AG08396 (cell line): ENCODE measurements at places on chromosomes 4 and X.

- no peak for DNase-seq
Observed at GRCh38 chr4:36549992-36550391, 268.6 kb downstream of the DTHD1 start.

GRCh38 chr4:126799416-126799815 is 833.3 kb upstream of the INTU start:
- DNase-seq = no peak

GRCh38 chr4:78057135-78057599 is at the start of gene FRAS1:
Gene FRAS1 (plus strand): TSS chr4:78057323. CDS start chr4:78058010, 687 bp downstream.
- DNase-seq = peak; percentile 24

- peak; percentile 62 for DNase-seq
Observed at GRCh38 chrX:15242899-15243555, 26.9 kb downstream of the ASB9 start.

GRCh38 chr4:186942758-186943377 is 219.2 kb upstream of the FAT1 start:
- peak; percentile 14 for DNase-seq

DNA sequence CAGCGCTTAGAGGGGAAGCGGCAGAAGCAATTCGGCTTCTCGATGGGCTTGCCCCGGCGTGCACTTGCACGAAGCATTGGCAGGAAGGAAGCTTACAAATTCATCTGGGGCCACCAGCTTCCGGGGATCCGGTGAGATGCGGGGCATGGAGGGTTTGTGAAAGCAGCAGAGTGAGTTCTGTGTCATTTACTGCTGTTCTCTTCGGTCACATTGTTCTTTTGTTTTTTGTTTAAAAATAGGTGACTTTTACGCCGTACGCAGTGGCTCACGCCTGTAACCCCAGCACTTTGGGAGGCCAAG is 47.0 kb downstream of the ASMT start:
- no peak for DNase-seq

DNA sequence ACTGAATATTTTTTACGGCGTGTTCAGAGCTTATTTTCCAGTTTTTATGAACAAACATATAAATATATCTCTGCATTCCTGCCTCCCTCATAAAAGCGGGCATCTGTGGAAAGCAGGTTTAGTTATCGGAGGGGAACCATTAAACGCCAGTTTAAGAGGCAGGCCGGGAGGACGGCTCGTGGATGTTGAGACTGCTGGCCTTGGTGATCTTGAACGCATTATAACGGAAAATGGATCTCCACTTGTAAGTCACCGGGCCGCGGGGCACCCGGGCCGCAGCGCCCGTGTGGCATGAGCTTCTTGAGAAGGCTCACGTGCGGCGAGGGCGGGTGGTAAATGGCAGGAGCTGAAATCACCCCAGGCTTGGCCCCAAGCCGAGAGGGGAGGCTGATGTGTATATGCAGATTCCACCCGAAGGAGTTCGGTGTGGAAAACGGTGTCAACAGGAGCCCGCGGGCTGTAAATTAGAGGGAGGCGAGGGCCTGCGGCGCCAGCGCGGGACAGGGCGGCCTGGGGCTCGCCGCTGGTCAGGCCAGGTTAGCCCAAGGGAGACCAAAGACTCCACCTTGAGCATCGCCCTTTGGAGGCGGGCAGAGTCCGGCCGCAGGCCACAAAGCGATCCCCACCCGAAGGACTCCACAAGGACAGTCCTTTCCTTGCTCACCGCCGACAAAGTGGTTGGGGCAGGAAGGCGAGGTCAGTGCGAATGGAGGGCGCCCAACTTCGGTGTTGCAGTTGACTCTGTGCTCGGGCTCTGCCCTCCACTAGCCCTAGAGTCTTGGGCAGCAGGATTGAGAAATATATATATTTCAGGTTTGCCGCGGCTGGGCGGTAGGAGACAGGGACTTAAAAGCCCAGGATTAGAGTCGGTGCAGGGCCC is 1.3 kb upstream of the HAND2 start:
- peak; percentile 4 for DNase-seq

- peak; percentile 75 for DNase-seq
Observed at GRCh38 chr4:101367201-101367600, 19.9 kb upstream of the PPP3CA start.

GRCh38 chr4:119731146-119731742 is 102.6 kb upstream of the PDE5A start:
- DNase-seq = no peak

DNA sequence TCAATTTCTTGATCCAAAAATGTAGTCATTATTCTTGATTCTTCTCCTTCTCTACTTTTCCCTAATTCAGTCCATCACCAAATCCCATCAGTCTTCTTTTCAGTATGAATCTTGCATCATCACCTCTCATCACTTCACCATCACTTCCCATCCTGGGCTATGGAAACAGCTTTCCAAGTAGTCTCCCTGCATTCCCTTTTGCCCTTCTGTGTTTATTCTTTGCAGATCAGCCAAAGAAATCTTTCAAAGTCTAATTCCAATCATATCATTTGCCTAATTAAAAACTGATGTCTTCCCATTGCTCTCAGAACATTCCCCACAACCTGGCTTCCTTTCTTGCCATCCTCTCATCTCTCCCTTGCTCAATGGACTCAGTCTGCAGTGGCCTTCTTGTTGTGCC is 201.7 kb upstream of the ADAMTS3 start:
- no peak for DNase-seq

GRCh38 chrX:115571712-115572111 is 10.7 kb downstream of the PLS3 start:
- no peak for DNase-seq

- DNase-seq = no peak
Observed at GRCh38 chr4:20432088-20432487, 180.4 kb downstream of the SLIT2 start.
